ENCODE measurements at places on chromosomes 12 and 14.

DNA sequence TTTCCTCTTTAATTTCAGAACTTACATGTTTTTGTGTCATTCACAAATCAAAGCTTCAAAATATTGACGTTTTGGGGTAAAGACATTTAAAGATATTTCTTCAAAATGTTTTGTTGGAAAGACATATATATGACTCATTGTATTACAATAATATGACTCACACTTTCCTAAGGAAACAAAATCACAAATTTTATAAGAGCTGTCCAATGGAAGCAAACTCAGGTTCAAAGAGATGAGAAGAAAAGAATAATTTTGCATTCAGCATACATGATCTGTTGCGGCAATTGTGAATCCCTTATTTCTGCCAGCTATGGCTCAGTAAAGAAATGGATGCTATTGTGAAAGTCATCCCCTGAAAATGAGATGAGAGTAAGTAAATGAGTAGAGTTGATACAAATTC lies 82.7 kb downstream of the GRIP1 start:
- peak; percentile 58 for DNase-seq

GRCh38 chr12:58009405-58010195 lies 68.2 kb downstream of the ATP23 start:
- DNase-seq = peak; percentile 26

- no peak for DNase-seq
Measured at GRCh38 chr12:23014749-23015148, 389.8 kb downstream of the ETNK1 start.

DNA sequence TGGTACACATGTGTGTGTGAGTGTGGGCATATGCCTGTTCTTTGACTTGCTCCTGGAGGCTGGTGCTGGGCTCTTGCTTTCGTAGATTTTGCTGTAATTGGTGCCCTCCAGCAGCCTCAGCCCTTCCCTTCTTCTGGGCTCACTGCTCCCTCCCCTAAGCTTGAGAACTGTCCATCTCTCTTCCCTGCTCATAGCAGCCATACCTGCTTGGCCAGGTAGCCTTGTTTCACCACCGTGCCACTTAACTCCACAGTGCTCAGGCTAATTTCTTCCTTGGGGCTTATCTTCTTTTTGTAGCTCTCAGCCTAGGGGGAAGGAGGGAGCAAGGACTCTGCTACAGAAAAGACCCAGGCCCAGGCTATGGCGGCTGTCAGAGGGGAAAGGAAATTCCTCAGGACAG lies 19.8 kb downstream of the PLEK2 start:
- DNase-seq = no peak

DNA sequence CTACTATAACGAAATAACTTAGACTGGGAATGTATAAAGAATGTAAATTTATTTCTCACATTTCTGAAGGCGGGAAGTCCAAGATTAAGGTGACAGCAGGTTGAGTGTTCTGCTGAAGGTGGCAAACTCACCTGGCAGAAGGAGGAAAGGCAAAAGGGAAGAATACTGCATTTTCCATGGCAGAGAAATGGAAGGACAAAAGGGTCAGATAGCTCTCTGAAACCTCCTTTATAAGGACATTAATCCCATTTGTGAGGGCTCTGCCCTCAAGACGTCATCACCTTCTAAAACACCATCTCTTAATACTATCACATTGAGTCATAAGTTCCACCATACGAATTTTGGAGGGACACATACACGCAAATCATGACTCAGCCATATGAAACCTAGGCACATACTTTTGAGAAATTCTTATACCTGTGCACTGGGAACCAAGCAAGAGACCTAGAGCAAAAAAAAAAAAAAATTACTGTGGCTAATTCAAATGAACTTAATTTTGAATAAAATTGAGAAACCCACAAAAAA lies 1669.3 kb upstream of the FLRT2 start:
- DNase-seq = no peak

- no peak for DNase-seq
Measured at GRCh38 chr14:86521031-86521730, 991.2 kb downstream of the FLRT2 start.

- peak; percentile 43 for DNase-seq
Measured at GRCh38 chr14:77024171-77024691, 4.3 kb downstream of the IRF2BPL start.

DNA sequence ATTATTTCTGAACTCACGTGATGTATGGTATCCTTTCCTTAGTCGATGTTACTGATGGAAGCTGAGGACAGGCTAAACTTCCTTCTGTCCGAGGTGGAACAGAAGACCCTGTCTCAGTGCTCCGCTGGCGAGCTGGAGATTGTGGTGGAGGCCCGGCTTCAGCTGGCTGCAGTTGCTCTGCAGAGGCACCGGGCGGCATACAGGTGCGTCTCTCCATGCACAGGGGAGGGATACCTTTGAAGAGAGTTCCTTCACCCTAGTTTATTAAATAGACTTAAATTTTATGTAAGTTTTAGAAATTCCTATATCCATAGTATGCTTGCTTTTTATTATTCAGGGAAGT lies 186.7 kb upstream of the NEDD1 start:
- no peak for DNase-seq

DNA sequence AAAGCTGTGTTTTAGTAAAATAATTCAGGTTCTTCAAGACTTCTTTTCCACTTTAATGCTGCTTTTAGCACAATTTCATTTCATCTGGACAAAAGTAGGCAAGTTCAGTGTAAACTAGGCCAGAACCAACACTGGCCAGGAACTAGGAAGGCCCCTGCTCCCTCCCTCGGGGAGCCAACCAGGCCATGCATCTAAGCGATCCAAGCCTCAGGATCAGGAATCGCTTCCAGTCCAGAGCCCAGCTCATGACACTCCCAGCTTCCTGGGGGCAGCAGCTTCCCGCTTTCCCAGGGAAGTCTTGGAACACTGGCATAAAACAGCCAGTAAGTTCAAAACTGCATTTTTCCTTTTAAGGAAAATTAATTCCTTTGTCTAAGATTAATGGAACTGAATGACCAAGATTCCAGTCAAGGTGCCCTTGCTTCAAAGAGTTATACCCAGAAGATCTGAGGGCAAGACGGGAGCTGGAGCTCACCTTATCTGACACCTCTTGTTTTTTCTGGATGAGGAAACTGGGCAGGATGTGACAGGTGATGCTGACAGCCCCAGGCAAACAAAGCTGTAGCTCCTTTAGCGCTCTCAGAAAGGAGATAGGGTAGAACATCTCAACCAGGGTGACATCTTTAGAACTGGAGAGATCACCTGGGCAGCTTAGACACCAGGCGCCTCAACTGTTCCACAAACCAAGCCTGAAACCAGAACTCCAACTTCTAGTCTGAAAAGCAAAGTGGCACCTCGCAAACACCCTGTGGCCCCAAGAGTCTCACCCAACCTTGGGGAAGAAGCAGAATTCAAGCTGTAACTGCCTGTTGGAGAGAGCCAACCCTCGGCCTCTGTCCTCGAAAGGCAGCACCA lies 61.4 kb upstream of the PNMA1 start:
- DNase-seq = no peak

GRCh38 chr14:81206115-81206514 lies 14.6 kb downstream of the GTF2A1 start:
- DNase-seq = peak; percentile 21

DNA sequence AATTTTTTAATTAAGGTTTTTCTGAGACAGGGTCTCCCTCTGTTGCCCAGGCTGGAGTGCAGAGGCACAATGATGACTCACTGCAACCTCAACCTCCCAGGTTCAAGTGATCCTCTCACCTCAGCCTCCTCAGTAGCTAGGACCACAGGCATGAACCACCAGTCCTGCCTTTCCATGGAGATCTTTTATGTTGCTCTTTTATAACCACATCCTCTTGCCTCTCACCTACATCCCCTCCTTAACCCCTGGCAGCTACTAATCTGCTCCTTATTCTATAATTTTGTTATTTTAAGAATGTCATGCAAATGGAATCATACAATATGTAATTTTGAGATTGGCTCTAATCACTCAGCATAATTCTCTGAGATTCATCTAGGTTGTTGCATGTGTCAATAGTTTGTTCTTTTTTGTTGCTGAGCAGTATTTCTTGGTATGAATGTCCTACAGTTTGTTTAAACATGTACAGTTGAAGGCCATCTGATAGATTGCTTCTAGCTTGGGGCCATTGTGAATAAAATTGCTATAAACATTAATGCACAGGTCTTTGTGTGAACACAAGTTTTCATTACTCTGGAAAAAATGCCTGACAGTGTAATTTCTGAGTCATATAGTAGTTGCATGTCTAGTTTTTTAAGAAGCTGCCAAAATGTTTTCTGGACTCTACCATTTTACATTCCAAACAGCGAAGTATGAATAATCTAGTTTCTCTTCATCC lies 249.2 kb upstream of the AMIGO2 start:
- DNase-seq = peak; percentile 57

GRCh38 chr12:108315486-108316105 lies 23.5 kb downstream of the CMKLR1 start:
- DNase-seq = no peak

- DNase-seq = no peak
Measured at GRCh38 chr14:25463480-25463879, 413.5 kb upstream of the STXBP6 start.

DNA sequence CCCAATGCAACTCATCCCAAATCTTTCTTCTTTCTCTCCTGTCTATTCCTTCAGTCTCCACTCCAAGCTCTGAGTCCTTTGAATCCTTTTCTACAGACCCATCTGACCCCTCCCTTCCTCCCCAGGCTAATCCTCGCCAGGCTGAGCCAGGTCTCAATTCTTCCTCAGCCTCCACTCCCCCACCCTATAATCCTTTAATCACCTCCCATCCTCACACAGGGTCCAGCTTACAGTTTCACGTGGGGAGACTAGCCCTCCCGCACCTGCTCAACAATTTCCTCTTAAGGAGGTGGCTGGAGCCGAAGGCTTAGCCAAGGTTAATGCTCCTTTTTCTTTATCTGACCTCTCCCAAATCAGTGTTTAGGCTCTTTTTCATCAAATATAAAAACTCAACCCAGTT lies 63.8 kb downstream of the MOK start:
- no peak for DNase-seq

DNA sequence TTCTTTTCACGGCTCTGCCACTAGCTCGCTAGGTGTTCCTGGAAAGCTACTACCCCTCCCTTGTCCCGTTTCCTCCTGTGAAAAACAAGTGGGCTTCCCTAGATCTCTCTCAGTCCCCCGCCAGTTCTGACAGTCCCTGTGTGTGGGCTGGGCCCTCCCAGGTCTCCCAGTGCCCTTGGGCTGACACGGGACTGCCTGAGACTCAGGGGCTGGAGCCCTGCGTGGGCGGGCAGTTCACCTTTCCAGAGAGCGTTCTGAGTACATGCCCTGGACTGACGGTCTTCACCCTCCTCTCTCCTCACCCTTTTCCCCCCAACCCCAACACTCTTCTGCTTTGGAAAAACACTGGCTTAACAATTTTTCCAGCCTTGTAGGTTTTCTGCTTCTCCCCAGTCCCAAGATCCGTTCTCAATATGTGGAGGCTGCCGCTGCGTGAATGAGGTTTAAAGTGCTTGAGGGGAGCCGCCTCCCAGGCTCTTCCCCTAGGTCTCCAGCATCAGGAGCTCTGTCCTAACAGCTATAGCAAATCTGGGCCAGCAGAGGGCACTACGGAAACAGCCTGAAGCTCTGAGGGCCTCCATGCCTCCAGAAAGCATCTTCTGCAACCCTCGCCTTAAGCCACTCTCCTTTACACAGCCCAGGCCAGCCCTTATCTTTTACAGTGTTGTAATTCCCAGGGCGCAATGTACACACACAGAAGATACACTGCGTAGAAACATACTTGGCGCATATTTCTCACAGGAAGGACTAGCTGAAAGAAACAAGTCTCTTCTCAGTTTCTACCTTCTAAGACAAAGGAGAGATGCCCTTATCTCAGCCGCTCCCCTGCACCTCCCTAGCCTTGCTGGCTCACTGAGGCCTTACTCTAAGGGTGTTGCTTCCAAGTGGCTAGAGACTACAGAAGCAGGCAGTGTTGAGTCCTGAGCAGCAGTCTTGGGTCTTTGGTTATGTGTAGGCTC lies 10.4 kb upstream of the DCD start:
- peak; percentile 26 for DNase-seq

- DNase-seq = peak; percentile 9
Measured at GRCh38 chr14:51145246-51145645, 50.3 kb upstream of the TRIM9 start.

- peak; percentile 82 for DNase-seq
Measured at GRCh38 chr12:108849660-108850059, 7.7 kb downstream of the SSH1 start.

- no peak for DNase-seq
Measured at GRCh38 chr12:16174282-16174681, 103.2 kb downstream of the SLC15A5 start.

- DNase-seq = peak; percentile 100
Measured at GRCh38 chr12:65891987-65892481, 67.8 kb downstream of the HMGA2 start.

GRCh38 chr12:70243510-70244371 lies 508 bp downstream of the CNOT2 start:
- peak; percentile 72 for DNase-seq

- DNase-seq = peak; percentile 65
Measured at GRCh38 chr12:94207849-94208621, 59.7 kb downstream of the PLXNC1 start.
